GM06990 (cell line): ENCODE measurements at places on chromosomes 13 and 19.

GRCh38 chr19:46785980-46786235 is 2.5 kb downstream of the SLC1A5 start:
- no peak for DNase-seq

DNA sequence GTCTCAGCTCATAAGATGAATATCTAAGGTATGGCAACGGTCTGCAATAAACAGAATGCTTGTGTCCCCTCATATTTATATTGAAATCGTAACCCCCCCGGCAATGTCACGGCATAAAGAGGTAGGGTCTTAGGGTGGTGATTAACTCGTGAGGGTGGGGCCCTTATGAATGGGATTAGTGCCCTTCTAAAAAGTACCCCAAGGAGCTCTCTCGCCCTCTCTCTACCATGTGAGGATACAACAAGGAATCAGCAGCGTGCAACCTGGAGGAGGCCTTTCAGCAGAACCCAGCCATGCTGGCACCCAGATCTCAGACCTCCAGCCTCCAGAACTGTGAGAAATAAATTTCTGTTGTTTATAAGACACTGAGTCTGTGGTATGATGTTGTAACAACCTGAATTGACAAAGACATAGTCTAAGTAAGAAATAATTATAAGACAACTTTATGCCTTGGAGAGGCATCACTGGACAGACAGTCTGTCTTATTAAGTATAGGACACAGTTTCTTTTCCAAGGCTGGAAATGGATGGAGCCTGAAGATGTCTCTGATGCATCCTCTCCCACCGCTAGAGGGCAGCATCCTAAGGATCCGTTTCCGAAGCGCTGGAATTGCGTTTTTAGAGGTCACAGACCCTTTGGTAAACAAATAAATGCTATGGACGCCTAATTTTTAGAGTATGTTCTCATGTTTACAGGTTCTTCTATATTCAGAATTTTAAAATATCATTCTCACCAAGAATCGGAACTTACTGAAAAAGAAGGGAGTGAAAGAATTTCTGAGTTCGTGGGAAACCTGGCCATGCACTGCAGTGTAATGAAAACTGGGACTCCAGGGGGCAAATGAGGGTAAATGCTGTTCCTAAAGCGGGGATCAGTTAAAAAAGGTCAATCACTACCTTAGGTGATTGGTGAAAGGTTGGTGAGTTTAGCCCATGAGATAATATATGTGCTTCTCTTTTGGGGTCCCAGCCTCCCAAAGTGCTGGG is 13.3 kb upstream of the LEUTX start:
- no peak for DNase-seq

GRCh38 chr13:114024603-114025404 is 50.9 kb upstream of the C13orf46 start:
- peak; percentile 74 for DNase-seq

- DNase-seq, result peak; percentile 84
Observed at GRCh38 chr13:41465241-41465847, 8.0 kb downstream of the RGCC start.

DNA sequence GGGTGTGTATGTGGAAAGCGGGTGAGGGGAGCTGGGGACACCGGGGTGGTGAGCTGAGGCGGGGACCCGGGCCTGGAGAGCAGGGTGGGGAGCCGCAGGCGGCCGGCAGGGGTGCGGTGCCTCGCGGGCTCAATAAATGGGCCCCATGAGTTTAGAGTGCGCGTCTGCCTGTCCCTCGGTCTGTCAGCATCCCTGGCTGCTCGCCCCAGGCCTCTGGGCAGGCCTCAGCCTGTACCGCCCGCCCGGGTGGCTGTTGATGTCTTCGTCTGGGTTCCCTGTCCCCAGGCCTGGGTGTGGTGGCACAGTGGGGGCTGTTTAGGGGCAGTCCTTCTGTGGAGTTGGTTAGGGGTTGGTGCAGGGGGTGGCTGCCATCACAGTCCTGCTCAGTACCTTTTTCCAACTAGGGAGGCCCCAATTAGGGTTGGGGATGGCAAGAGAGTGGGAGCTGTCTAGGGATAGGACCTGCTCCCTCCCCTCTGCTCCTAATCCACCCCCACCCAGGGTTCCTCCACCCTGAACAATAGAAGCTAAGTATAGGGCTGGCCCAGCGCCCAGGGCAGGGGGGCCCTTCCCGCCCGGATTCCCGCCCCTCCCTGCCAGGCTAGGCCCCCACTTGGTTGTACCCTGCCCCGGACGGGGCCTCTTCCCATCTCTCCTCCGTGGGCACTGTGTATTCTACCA is 12.2 kb downstream of the CIC start:
- DNase-seq, result peak; percentile 61

GRCh38 chr13:108924134-108924533 is 294.7 kb downstream of the MYO16 start:
- no peak for DNase-seq

GRCh38 chr19:54331626-54332025 is 7.3 kb downstream of the LILRA4 start:
- no peak for DNase-seq

GRCh38 chr19:49739098-49739497 is 24.0 kb downstream of the TSKS start:
- no peak for DNase-seq

DNA sequence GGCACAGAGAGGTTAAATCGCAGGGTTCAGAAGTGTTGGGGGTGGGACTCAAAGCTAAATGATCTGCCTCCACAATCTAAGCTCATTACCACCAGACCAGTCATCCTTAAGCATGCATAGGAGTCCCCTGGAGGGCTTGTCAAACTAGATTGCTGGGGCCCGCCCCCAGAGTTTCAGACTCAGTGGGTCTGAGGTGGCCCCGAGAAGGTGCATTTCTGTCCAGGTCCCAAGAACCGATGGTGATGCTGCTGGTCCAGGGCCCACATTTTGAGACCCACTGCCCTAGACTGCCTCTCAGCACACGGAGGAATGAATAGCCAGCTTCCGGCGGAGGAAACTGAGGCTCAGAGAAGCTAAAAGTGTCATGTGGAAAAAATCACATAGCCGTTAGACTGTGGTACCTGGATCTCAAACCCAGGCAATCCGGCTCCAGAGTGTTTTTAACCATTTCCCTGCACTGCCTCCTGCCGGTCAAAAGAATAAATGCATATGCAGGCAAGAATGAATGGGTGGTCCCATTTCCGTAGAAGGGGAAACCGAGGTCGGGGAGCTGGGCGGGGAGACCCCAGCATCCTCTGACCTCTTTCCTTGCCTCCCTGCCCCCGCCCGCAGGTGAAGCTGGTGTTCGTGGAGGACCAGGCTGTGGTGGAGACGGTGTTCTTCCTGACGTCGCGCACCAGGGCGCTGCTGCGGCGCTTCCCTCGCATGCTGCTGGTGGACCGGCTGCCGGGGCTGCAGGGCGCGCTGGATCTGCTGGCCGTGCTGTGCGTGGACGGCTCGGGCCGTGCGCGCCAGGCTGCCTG is 23.8 kb downstream of the ZSWIM9 start:
- DNase-seq, result no peak

DNA sequence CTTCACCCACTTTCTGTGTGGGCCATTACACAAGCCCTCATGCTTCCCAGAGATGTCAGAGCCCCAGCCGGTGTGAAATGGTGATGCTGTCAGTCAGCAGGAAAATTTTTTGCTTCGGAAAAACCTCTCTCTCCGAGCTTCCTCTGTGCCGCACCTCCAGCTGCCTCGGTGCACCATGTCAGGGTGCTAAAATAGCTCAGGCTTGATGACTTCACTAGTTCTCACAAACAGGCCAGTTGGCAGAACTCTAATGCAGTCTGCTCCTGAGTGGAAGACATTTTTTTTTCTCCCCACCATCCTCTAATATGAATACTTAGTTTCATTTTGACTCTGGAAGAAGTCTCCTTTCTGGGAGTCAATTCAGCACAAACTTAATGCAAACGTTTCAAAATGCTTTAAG is 71.3 kb downstream of the KLF12 start:
- DNase-seq, result peak; percentile 53

DNA sequence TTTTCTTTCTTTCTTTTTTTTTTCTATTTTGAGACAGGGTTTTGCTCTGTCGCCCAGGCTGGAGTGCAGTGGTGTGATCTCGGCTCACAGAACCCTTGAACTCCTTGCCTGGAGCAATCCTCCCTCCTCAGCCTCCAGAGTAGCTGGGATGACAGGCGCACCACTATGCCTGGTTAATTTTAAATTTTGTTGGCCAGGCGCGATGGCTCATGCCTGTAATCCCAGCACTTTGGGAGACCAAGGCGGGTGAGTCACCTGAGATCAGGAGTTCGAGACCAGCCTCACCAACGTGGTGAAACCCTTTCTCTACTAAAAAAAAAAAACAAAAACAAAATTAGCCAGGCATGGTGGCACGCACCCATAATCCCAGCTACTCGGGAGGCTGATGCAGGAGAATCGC is 8.7 kb upstream of the SBNO2 start:
- no peak for DNase-seq

DNA sequence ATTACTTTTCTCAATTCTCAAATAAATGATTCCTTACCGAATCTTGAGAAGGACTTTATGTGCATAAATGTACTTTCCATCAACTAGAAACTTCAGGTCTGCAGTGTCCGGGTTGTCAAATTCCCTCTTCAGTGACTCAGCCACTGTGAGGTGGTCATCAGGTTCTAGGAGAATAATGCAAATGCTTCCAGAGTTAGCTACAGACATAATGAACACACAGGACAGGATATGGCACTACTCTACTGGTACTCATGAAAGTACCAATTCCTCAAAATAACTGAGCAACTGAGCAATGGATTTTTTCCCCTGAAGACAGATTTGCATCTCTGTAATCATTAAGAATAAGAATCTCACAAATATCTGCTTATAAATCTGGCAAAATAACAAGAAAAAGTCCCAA is 31.2 kb downstream of the RCBTB2 start:
- no peak for DNase-seq

DNA sequence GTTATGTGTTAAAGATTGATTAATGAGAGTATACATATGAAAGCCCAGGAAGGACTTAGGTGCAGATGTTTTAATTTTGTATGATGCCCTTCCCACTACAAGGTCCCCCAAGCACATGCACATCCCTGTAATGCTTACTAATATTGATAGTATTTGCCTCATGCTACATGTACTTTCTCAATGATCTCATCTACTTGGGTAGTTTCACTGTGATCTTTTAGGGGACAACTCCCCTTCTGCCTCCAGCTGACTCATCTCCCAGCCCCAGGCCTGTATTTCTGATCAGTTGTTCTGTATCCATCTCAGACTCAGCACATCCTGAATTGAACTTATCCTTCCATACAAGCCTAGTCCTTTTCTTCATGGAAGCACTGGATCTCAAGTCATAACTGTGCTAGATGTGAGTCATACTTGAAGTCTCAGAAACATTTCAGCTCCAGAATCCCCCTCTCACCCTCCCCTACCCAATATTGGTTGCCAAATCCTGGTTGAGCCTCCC is 49.4 kb upstream of the INTS6 start:
- peak; percentile 62 for DNase-seq

DNA sequence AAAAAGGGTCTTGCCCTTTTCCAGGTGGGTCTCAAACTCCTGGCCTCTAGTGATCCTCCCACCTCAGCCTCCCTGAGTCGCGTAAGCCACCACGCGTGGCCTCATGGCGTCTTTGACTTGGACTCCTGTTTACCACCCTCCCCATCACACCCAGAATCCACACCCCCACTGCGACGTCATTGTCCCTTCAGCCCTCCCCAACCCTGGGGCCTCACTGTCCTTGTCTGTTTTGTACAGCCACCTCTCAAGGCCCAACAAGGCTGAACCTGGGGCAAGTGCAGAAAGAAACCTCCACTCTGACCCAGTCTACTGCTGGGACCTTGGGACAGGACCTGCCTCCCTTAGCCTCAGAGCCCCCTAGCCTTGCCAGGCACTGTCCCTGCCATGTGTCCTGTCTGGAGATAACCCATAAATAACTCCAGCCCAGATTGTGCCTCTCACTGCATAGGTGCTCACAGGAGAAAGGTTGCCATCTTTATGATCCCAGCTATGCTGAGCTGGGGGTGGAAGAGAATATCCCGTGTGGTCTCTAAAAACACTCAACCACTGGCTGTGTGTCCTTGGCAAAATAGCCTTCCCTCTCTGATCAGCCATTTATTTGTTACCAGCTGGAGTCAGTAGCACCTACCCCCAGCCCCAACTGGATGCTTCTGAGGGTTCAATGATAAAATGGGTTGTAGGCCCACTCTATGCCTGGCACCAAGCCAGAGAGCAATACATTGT is 1.8 kb upstream of the IFI30 start:
- peak; percentile 68 for DNase-seq

DNA sequence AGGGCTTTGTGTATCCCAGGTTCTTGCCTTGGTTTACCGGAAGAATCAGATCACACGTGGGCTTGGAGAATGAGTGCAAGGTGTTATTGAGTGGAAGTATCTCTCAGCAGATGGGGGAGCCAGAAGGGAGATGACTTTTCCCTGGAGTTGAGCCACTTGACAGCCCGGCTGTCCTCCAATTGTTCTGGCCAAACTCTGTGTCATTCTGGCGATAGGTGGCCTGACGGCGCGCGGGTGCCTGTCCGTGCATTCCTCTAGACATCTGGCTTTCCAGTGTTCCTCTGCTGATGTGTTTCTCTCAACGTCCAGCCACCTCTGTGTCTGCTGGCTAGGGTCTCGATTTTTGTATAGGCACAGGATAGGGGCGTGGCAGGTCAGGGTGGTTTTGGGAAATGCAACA is 181.9 kb downstream of the SHISA2 start:
- DNase-seq, result no peak

DNA sequence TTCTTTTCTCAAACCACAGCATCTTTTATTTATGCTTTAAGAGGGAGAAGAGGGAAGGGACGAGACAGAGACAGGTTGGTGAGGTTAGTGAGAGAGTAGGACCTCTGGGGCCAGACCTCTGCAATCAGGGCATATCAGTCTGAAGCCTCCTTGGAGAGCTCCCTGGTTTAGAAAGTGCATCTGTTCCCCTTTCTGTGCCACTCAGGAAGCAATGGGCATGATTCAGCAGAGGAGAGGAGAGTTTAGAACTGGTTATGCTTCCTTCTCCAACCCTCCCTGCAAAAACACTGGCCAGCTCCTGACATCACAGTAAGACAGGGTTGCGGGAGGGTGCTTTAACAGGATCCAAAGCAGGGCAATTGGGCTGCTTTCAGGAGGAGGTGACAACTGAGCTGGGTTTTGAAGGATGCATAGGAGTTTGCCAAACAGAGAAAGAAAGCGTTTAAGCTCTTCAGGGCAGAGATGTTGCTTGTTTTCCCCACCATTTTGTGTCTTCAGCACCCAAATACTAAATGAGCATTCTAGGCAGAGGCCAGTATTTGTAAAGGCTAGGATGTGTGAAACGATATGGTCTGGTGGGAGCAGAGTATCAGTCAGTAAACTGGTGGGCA is 33.1 kb downstream of the CERS4 start:
- no peak for DNase-seq

DNA sequence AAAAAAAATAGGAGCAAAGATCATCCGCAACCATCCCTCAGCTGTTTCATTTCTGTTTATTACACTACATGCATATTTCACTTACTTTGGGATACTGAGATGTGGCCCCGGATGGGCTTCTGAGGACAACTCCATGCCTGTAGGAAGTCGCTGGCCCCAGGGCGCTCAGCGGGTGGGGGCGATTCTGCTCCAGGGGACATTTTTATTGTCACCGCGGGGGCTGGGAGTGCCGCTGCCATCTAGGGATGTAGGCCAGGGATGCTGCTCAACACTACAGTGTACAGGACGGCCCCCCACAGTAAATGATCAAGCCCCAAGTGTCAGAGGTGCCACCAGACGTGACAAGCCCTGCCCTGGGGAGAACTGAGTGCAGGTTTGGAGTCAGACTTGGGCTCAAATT is 6.4 kb upstream of the BST2 start:
- no peak for DNase-seq
